ENCODE measurements at places on chromosomes 12 and 14. TPM values are rescaled to one million over a fixed set of nuclear protein-coding genes. Genes with fewer than 3 reads are reported as not detected.

GRCh38 chr14:76346391-76347160, 29.4 kb upstream of the ESRRB start:
- no peak for DNase-seq

GRCh38 chr14:77205566-77205965, 24.0 kb downstream of the TMEM63C start:
- no peak for DNase-seq

The ARHGAP9 gene
- 37.7 TPM for total RNA-seq

GRCh38 chr14:71563492-71564153, 368.6 kb upstream of the RGS6 start:
- no peak for DNase-seq

DNA sequence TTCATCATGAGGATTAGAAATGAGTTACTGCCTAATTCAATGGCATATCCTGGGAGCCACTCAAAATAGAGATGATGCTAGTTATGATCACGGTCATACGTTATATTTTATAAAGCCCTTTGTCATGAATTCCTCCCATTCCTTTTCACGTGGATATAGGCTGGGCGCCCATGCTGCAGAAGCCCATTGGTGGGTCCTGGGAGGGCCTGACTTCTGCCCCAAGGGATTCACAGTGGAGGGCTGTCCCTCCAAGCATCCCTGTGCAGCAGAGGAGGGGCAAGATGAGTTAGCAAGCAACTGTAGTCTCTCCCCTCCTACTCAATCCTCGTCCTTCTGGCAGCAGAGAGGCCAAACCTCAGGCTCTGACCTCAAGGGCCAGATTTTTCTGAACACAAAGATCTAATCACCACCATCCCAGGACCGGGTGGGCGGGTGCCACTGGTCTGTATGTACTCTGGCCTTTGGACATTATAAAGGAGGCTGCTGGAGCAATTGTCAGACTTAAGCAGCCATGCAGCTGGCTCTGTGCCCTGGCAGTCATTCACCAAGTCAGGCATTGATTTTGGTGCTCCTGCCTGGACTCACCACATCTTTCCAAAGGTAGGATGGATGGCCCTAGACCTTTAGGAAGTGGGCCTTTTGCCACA, 8.6 kb downstream of the GLTP start:
- DNase-seq: no peak

The MNAT1 gene
- total RNA-seq: 25.5 TPM

- DNase-seq: no peak
Observed at GRCh38 chr12:109557805-109558204, 15.5 kb downstream of the MMAB start.

DNA sequence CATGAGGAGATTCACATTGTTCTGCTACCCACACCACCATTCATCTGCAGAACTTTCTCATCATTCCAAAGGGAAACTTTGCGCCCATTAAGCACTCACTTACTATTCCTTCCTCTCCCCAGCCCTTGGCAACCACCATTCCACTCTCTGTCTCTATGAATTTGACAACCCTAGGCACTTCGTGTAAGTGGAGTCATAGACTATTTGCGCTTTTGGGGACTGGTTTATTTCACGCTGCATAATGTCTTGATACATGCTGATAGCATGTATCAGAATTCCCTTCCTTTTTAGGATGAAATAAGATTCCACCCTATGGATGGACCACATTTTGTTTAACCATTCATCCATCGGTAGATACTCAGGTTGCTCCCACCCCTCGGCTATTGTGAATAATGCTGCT, 4.5 kb upstream of the EML1 start:
- DNase-seq: no peak

- no peak for DNase-seq
Observed at GRCh38 chr14:96077983-96078624, 38.9 kb downstream of the C14orf132 start.

The TOMM20L gene
- not detected for total RNA-seq

GRCh38 chr14:68133856-68134255, 314.3 kb downstream of the RAD51B start:
- DNase-seq: no peak

DNA sequence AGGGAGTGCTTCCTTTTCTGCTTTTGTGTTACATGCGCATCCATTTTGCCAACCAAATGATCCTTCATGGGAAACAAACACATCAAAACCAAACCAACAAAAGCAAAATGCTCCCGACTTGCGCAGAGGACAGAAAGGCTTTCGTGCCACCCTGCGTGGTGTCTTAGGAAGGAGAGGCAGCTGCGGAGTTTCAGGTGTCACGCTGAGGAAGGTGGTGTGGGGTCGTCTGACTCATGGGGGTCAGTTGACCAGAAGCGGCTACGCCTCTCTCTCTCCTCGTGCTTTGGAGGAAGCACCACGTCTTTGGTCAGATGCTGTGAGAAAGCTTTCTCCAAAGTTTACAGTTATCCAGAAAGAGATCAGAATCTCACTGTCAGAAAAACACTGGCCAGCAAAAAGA, 7.9 kb downstream of the EMP1 start:
- no peak for DNase-seq

DNA sequence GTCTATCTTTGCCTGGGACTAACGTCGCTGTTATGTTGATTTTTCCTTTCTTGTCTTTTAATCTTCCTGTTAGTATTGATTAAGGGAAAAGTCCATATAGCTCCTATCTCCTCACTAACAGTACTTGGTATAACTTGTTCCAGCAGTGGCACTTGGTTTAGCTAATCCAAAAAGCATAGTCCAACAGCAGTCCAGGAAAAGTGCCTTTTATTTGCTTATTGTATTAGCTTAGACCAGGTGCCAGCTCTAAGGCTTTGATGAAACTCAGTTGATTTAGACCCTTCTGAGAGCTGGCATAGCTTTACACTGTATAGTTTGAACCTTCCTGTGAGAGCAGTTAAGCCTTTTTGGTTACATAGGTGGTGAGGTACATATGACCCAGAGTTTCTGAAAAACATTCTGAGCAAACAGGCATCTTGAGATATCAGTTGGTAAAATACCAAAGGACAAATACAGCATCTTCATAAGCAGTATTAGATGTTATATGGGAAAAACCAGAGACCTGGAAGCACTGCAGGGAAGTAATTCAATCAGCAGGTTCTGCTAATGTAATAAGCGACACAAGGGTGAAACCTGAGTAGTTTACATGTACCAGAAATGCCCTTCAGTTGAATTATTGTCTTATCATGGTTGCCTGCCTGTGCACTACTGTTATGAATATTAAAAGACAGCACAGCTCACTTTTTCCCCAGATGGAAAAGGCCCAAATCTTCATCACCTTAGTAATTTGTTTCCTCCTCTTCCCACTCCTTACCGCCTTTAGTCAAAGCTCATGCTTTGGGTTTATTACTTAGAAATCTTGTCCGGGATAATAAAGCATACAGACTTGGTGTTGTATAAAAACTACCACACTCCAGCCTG, 13.0 kb downstream of the PELI2 start:
- DNase-seq: no peak
